Fibroblast of skin of right quadriceps (primary cell): ENCODE measurements at places on chromosomes 6 and 20.

DNA sequence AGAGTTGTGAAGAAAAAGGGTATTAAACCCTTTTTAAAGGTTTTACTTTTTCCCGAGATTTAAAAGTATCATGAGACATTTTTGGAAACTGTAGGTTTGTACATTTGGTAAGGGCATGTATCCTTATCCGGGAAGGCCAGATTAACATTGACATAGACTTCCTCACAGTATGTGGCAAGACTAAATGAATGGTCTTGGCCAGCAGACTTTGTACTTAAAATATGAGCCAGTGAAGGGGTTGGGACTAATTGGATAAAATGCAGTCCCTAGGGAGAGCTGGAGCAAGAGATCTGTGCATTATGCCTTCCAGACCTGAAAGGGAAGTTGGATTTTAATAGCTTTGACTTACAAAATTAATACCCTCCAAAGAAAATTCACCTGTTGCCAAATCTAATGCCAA is 60.4 kb upstream of the CCN2 start:
- DNase-seq = peak; percentile 47

DNA sequence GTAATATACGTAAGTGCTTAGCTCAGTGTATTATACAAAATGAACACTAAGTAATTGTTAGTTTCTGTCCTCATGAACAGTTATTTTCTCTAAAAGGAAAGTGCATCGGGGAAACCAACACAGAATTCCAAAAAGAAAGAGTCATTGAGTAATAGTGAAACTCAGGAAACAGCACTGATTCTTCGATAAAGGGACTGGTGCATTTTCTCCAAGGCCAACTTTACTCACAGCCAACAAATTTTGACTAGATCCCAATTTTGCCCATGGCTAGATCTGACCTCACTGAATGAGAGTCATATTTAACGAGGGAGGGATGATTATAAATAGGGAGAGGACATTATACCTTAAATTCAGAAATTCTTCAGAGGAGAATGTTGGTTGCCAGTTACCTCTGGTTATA is 390.9 kb upstream of the NRSN1 start:
- no peak for DNase-seq

- DNase-seq = no peak
These were observed 48.8 kb downstream of the MAPK14 start for GRCh38 chr6:36076178-36077063.

- no peak for DNase-seq
These were observed 17.3 kb upstream of the BHLHE23 start for GRCh38 chr20:63023936-63024571.

DNA sequence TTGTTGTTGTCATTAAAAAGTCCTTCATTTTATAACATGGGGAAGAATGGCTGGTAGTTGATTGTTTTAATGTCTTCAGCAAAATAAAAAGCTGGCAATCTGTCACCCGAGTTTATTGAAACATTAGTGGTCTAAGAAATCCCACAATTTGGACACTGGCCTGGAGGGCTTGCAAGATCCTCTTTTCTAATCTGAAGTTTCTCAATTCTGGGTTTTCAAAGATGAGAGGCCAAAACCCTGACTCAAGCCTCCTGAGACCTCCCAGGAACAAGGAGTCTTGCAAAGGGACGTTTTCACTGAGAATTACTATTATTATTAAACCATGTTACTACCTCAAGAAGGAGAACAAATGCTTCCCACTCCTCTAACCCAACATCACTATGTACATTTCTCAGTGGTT is 19.5 kb downstream of the MAP1LC3A start:
- DNase-seq = no peak

DNA sequence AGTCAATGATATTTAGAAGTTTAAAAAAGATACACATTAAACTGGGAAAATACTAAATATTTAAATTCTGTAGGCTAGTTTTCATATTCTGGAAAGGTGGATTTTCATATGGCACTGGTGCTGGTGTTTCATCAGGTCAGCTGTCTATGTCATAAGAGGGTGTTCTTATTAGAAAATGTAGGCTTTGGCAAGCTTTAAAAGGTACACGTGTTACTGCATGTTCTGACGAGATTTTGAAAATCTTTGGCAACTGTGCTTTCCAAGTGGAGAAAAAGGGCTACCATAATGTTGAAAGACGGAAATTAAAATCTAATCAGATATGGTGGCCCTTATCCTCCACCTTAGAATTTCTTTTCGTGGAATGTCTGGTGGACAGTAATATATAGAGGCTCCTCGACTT is 30.0 kb downstream of the SLC22A3 start:
- no peak for DNase-seq

DNA sequence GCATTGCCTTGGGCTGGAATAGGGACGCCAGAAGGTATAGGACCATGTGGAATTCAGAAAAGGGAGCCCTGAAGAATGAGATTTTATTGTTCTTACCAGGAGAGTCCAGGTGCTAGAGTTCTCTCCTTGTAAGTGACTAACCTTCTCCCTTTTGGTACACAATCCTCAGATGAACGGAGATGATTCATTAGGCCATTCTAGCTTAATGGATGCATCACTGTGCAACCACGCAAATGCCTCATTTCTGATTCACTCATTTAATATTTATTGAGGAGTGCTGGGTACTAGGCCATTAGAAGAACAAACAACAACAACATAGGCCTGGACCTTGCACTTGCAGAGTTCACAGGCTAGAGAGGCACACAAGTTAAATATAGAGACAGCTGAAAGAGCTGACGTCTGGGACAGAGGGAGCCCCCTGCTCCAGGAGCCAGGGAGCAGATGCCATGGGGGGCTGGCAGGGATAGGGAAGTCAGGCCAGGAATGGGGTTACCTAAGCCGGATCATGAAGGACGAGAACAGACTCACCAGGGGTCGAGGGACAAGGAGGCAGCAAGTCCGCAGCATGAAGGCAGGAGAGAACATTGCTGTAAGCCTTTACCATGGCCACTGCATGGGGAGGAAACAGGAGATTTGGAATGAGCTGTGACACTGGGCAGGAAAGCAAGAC is 179.5 kb upstream of the AKAP12 start:
- peak; percentile 93 for DNase-seq

- DNase-seq = no peak
These were observed 100.9 kb upstream of the MLN start for GRCh38 chr6:33904747-33905065.

DNA sequence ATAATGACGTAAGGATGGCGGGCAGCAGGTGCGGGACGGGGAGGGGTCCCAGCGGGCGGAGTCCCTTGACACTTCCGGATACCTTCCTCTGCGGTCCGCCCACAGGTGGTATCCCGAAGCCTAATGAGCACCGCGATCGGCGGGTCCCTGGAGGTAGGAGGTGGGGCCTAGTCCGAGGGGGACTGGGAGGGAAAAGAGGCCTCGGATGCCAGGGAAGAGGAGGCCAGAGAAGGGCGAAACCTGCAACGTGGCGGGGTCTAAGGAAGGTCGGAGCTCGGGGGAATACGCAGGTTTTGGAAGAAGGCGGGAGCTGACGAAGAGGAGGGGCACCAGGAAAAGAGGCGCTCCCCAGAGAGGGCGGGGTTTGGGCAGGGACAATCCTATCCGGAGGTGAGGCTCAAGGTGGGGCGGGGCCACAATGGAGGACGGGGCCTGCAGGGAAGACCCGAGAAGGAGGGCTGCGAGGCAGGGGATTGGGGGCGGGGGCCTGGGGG is 3.7 kb downstream of the PRSS16 start:
- DNase-seq = peak; percentile 35

DNA sequence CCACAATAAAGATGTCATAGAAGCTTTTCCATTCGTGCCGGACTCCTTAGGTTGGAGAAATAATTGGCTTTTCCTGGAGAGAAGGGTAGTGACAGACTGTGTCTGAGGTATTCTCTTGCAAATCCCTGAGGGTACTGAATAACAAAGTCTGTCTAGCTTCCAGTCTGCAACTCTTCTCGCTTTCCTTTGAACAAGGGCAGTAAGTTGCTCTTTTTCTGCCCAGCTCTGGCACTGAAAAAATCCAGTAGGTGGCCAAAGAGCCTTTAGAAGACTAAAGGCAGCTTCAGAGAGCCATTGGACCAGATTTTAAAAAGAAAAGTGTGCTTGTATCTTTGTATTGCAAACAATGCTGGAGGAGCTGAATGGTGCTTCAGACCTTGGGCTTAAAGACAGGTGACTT is 20.7 kb upstream of the RREB1 start:
- DNase-seq = peak; percentile 25

DNA sequence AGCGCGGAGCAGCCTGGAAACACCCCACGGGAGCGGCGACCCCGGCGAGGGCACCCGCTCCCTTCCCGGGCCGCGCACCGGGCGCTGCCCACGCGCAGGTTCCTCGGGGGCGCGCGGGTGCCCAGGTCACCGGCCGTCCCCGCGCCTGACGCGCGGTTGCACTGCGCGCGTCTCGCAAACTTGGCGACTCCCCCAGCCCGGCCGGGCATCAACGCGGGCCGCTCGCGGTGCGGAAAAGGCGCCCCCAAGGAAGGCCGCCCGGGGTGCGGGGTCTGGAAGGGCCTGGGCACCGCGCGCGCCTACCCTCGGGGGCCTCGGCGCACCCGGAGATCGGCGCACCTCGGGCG is 555 bp upstream of the ZBTB46 start:
- DNase-seq = no peak

GRCh38 chr6:10081075-10081474 is 333.8 kb downstream of the TFAP2A start:
- DNase-seq = no peak

DNA sequence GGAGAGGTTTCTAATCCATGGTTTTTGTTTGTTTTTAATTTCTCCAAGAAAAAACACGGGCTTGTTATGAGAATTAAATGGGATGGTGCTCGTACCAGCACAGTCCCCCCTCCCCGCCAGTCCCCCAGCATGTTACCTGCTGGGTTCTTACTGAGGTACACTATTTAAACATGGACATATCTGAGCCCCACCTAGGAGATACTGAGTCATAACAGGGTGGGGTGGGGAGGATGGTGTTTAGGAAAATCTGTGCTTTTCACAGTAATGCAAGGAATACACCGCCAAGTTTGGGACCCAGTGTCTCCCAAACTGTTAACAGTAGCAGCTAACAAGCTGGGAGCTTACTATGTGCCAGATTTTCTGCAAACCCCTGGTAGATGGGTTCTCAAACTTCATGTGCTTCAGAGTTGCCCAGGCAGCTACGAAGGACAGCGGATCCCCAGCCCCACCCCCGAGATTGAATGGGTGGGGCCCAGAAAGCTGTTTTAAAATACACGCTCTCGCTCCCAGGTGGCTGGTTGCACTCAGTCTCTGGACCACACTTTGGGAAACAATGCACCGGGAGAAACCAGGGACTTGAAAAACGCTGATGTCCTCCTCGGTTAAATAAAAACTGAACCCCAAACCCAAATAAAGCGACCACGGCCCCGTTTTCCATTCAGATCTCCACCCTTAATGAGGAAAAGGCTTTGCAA is 995 bp downstream of the ZFP64 start:
- DNase-seq = peak; percentile 33

DNA sequence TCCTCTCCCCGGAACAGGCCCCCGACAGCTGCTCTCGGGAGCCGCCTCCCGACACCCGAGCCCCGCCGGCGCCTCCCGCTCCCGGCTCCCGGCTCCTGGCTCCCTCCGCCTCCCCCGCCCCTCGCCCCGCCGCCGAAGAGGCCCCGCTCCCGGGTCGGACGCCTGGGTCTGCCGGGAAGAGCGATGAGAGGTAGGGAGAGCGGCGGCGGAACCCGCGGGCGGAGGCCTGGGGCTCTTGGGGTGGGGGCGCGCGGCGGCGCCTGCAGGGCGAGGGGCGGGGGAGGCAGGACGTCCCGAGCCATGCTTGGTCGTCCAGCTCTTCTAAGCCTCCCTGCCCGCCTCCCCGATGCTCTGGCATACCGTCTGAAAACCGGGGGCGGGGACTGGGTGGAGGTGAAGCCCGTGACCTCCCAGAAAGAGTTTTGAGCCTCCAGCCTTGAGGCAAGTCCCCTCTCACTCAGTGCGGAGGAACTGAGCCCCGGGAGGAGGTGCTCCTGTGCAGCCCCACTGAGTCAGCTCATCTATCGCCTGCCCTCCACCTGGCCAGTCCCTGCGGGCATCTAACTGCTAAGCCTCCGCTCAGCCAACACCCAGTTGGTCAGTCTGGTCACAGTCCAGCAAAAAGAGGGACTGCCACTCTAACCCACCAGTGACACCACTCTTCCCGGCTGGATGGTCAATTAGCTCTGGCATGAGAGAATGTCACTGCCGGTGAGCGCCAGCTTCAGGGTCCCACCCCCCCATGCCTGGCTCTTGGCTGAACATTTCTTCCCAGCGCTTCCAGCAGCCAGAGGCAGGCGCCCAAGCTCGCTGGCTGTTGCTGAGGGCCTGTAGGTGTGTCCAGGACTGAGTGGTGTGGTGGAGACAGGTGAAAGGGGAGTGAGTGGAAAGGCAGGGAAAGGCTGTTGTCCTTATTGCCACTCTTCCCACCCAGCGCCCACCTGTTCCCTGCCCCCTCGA is 482 bp downstream of the DDR1 start:
- DNase-seq = peak; percentile 29

DNA sequence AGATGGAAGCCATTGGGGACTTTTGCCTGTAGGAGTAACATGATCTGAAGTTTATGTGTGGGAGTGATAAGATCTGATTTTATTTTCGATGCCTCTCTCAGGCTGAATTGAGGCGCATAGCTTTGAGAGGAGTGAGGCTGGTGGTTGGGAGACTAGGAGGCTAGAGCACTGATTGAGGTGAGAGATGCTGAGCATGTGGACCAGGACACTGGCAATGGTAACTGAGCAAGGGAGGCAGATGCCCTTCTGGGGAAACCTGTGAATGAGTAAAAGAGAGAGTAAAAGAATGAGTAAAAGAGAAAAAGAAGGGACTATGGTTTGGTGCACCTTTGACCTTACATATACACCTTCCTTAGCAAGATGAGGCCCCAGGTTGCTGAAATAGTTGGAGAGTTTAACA is 3.0 kb downstream of the RRP36 start:
- no peak for DNase-seq

GRCh38 chr6:124683507-124683906 is 278.7 kb upstream of the RNF217 start:
- no peak for DNase-seq

DNA sequence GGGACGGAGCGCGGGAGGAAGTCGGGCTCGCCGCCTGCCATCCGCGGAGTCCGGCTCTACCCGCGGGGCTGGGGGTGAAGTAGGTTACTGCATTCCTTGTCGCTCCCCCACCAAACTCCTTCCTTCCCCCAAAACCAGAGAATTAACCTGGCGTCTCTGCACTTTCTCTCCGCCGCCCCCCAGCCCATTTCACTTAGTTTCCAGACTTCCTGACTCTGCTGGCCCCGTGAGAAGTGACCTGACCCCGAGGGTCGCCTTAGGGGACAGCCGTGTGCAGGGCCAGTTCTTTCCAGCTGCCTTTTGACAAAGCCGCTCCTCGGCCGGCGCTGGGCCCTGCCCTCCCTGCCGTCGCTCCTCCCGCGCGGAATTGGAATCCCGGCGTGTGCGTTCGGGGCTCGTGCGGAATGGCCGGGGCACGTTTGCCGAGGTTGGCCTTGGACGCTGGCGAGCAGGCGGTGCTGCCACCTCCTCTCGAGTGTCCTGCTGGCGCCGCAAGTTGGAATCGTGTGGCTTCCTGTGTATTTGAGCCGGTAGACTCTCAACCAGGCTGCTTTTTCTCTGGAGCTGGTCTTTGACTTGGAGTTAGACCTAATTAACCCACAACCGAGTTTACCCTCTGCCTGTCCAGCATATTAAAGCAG is 650 bp downstream of the DCBLD1 start:
- peak; percentile 37 for DNase-seq
